8988T (cell line): ENCODE measurements at places on chromosomes 12 and 14.

DNA sequence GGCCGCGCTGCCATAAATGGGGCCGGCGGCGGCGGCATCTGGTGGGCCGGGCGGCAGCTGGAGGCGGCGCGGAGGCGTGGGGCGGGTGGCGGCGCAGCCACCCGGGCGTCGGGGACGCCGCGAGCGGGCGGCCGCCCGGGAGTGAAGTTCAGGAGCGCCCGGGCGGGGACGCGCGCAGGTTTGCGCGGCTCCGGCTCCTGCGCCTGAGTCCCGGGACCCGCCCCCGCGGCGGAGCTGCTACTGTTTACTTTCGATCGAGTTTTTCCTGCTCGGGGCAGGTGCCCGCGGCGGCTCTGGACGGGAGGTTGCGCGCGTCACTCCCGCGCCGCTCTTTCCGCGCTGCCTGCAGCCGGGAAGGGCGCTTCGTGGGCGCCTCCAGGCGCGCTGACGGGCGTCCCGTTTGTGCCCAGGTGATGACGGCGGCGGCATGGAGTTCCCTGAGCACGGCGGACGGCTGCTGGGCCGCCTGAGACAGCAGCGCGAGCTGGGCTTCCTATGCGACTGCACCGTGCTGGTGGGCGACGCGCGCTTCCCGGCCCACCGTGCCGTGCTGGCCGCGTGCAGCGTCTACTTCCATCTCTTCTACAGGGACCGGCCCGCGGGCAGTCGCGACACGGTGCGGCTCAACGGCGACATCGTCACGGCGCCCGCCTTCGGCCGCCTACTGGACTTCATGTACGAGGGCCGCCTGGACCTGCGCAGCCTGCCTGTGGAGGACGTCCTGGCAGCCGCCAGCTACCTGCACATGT lies at the start of gene ZBTB42:
ZBTB42 (plus strand) TSS at position 331 of the 749 bp plus-strand sequence; CDS start at position 428, 97 bp downstream.
- DNase-seq = peak; percentile 92

DNA sequence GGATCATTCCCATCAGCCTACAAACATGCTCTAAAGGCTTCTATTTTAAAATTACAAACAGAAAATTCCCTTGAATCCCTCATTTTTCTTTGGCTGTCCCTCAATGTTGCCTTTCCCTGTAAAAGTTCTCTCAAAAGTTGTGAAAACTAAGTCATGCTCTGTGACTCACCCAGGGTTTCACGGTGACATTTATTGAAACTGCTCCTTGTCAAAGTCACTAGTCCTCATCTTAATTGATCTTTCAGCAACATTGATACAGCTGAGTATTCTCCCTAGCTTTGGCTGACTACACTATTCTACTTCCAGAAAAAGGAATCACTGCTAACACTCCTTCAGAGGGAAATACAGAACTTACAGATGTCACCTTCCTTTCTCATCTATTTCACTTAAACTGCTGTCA lies 65.7 kb downstream of the ASCL4 start:
- no peak for DNase-seq

DNA sequence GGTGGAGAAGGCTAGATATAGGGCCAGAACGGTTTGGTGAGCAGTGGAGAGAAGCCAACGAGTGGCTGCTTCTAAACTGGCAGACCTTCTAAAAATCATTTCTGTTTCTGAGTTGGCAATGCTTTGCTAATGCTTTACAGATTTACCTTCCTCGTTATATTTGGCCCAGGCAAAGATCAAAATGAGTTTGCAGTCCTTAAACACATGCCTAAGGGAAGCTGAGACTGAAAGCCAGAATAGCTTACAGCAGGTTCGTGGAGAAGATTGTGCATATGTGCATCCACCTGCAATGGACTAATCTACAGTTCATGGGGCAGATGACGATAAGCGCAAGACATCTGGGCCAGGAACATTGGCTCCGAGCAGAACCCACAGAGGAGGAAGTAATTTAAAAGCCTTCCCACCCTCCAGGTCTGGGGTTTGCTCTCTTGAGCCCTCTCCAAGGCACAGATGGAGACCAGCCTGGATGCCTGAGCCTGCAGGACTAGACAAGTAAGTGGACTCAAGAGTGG lies 99.4 kb downstream of the NINJ2 start:
- no peak for DNase-seq

- peak; percentile 71 for DNase-seq
Measured at GRCh38 chr12:57845478-57846284, 848 bp downstream of the CTDSP2 start.
